Sciatic nerve (tissue), 2 donors: ENCODE measurements at places on chromosomes 1 and 21.

- no peak for DNase-seq
These were observed 4.8 kb upstream of the SARS1 start for GRCh38 chr1:109208836-109209463.

DNA sequence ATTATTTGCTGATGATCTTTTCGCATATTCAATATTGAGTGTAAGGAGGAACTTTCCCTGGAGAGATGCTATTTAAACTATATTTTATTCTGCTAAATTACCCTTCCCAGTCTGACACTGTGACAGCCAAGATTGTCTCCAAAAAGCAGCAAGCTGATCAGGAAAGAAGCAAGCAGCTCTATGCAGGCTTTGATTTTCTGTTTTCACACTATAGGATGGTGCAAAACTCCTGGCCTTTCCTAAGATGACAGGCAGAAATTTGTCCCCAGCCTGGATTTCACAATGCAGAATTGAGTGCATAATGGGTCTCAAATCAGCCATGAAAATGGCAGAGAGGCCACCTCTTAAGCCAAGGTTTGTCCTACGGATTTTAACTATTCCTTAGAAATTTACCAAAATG, 1.1 kb downstream of the SGIP1 start:
- DNase-seq, result no peak

GRCh38 chr1:88043834-88044233, 640.2 kb upstream of the PKN2 start:
- DNase-seq, result no peak

- DNase-seq, result no peak
These were observed 28.2 kb downstream of the STPG1 start for GRCh38 chr1:24385160-24385940.

GRCh38 chr21:16454399-16454798, 724.6 kb downstream of the USP25 start:
- DNase-seq, result no peak

GRCh38 chr1:174022976-174023277, 770 bp upstream of the RC3H1 start:
- no peak for DNase-seq

DNA sequence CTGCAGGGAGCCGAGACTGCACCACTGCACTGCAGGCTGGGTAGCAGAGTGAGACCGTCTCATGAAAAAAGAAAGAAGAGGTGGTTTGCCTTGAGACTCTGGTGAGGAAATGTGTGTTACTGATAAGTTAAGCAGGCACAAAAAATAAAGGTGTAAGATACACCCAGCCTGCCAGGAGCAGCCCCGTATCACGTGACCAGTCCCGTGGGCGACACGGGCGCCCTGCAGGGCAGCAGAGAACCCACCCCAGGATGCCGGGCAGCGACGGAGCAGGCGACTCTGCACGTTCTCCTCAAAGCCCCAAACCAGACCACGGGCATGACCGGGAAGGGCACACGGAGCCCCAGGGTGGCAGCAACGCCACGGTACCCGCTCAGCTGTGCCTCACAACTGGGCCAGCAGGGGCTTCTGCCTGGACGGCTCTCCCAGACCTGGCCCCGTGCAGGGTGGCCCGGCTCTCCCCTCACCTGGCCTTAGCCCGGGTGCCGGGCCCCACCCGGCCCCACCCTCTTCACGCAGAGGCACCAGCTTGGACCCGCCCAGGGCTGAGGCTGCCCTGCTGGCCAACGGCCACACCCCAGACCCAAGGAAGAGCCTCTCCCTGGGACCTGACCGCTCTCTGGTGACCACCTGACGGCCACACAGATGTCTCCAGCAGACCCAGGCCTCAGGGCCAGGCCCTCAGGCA, 8.1 kb upstream of the TNFRSF4 start:
- no peak for DNase-seq

DNA sequence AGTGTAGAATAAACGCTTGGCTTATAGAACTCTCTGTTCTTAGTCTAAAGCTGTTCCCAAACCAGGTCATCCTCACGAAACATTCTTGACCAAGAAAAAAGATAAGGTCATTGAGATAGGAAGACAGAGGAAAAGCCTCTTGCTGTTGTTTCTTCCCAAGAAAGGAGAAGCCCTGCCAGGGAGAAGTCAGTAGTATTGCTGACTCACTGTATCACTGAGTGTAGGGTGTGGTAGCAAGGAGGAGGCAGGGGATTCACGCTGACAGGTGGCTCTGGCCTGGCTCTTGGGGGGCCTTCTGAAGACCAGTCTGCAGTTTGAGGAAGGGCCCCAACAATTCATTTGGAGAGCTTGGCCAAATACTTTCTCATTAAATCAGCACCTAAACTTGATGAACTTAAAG, 97.8 kb downstream of the CD247 start:
- DNase-seq, result no peak

DNA sequence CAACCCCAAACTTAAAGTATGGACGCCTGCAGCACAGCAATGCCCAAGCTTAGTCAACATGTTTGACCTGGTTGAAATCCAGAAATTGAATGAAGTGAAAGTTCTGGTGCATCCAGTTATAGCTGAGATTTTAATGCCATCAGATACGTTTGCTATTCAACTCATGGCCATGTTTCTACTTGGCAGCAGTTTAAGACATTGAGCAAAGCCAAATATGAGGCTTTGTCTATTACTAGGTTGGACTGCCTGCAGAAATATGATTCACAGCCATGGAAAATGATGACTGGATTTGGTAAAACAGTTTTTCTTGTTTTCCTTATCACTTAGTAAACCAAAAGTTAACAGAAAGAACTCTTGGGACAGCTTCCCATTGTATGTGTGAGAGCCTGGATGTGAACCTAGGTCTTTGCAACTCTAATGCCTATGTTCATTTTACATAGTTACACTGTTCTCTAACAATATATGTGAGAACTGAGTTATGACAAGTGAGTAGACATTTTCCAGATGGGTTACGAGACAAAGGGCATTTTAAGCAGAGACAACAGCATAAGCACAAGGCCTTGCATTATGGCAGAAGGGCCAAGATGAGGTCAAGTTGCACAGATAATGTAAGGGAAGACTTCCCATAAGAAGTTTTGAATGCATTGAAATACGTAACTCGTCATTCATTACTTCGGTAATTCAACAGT, 32.4 kb upstream of the MYSM1 start:
- DNase-seq, result no peak

DNA sequence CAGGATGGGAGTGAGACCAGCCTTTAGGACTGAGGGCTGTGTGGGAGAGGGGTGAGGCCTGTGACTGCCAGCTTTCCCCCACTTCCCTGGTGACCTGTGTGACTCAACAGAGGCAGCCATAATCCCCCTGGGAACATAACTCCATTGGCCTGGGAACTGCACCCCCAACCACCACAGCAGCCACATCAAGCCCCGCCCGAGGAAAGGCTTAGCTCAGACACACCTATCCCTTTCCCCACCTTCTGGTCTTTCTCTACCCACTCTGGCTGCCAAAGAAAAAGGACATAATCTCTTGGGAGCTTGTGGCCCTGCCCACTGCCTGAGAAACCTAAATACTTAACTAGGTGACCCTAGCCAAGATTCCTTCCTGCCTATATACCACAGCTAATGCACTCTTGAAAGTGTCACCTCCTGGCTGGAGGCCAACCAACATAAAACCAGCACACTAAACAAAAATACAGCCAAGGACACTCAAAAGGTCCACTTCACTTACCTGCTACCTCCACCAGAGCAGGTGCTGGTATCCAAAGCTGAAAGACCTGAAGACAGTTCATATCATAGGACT, 406.6 kb upstream of the CAMK1G start:
- no peak for DNase-seq
